ENCODE measurements at places on chromosomes 1 and 21.

- DNase-seq, result no peak
These were observed 777 bp downstream of the AZIN2 start for GRCh38 chr1:33081554-33082305.

- DNase-seq, result no peak
These were observed 164.0 kb downstream of the NEK7 start for GRCh38 chr1:198320759-198321158.

- DNase-seq, result no peak
These were observed 6.1 kb downstream of the TFF3 start for GRCh38 chr21:42308914-42309752.

- DNase-seq, result no peak
These were observed 12.3 kb downstream of the HUNK start for GRCh38 chr21:31885146-31885545.

DNA sequence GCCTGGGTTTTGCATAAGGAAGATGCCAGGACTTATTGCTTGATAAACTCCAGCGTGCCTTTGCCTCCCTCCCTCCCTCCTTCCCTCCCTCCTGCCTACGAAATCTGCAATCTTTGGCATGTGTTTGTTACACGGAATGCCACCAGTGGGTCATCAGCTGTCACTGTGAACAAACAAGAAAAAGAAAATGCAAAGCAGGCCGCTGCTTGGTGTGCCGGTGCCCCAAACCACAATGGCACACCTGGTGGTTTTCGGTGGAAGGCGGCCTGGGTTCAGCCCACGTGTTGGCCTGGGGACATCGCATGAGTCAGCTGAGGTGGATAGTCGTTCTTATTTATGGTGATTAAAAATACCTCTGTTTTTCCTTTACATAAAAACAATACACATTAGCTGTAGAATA is 16.3 kb upstream of the IFNLR1 start:
- no peak for DNase-seq

- no peak for DNase-seq
These were observed 60.1 kb upstream of the PTCH2 start for GRCh38 chr1:44903011-44903680.

DNA sequence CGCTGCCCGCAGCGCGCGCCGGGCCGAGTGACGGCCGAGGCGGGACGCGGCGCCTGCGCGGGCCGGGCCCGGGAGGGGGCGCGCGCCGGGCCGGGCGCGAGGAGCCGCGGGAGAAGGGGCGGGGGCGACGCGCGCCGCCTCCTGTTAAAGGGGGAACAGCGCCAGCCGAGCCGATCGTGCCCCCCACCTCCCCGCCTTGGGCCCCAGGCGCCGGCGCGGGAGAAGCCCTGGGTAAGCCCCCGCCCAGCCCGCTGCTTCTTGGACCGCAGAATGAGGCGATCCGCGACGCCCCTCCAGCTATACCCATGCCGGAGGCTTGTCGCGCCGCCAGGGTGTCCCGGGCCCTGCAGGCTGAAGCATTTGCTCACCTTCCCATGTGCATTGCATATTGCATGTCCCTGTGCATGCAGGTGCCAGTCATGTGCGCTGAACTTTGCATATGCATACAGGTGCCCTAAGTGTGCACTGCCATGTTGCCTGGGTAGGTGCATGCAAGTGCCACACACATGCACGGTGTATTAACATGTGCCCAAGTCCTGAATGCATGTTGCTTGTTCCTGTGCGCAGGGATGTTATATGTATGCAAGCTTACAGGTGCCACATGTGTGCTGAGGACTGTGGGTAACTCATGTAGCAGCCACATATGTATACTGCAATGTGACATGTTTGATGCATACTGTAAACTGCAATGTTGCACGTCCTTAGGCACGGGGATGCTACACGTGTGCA is at the start of gene ADGRB2:
Gene ADGRB2 (minus strand): TSS at position 29 of the 729 bp plus-strand sequence. CDS start 7,119 bp downstream, outside the sequence.
- DNase-seq, result no peak

DNA sequence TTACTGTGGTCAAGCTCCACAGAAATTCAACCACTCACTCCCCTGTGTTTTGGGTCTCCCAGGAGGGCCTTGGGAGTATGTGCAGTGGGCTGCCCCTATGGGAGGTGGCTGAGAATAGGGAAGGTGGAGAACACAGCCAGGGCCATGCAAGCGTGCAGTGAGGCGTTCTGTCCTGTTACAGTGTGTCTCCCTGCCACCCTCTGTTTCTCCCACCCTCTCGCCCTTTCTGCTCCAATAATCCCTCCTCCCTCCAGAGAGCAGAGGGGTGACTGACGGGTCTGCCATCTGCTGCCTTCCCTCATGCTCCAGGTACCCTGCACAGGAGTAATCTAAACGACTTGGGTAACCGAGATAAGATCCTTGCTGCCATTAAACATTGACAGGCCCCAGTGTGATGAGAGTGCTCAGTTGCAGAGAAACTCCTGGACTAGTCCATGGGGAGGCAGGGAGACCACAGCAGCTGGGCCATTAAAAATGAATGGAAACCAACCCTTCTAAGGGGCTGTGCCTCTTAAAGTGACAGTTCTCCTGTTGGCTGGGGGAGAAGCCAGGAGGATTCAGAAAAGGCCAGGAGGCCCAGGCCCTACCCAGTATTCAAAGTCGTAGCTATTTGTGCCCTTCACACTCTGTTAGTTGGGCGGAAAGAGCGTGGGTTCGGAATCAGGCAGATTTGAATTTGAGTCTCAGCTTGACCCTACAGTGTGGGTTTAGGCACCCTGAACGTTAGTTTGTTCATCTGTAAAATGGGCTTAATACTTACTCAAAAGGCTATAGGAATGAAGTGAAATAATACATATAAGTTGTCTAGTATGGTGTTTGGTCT is 22.4 kb upstream of the BTG2 start:
- DNase-seq, result no peak

GRCh38 chr21:15289896-15290841 is 225.4 kb upstream of the NRIP1 start:
- DNase-seq, result no peak
